T follicular helper cell (primary cell): ENCODE measurements at places on chromosomes 5 and 9.

DNA sequence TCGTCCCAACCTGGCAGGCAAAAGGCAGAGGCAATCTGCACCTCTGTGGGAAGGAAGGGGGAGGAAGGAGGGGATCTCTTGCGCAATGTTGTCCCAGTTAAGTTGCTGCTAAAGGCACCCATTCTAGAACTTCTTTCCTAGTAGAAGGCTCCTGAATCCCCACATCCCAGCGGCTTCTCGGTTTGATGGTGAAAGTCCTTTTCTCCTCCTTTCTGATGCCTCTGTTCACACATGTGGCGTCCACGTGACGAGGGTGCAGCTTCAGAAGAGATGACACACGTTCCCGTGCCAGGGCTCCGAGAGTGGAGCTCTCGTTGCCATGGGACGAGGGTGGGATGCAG, 96.9 kb upstream of the FCN2 start:
- no peak for DNase-seq

GRCh38 chr9:135508211-135508820, 7.8 kb downstream of the MRPS2 start:
- DNase-seq, result no peak

- DNase-seq, result no peak
Observed at GRCh38 chr5:117863586-117864296, 1124.6 kb downstream of the DTWD2 start.

DNA sequence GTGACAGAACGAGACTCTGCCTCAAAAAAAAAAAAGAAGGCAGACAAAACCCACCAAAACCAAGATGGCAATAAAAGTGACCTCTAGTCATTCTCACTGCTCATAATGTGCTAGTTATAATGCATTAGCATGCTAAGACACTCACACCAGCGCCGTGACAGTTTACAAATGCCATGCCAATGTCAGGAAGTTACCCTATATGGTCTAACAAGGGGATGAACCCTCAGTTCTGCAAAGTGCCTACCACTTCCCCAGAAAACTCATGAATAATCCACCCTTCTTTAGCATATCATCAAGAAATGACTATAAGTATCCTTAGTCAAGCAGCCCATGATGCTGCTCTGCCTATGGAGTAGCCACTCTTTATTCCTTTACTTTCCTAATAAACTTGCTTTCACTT, 4.7 kb upstream of the BICD2 start:
- no peak for DNase-seq

GRCh38 chr9:114367772-114368569, 19.8 kb downstream of the AKNA start:
- no peak for DNase-seq

DNA sequence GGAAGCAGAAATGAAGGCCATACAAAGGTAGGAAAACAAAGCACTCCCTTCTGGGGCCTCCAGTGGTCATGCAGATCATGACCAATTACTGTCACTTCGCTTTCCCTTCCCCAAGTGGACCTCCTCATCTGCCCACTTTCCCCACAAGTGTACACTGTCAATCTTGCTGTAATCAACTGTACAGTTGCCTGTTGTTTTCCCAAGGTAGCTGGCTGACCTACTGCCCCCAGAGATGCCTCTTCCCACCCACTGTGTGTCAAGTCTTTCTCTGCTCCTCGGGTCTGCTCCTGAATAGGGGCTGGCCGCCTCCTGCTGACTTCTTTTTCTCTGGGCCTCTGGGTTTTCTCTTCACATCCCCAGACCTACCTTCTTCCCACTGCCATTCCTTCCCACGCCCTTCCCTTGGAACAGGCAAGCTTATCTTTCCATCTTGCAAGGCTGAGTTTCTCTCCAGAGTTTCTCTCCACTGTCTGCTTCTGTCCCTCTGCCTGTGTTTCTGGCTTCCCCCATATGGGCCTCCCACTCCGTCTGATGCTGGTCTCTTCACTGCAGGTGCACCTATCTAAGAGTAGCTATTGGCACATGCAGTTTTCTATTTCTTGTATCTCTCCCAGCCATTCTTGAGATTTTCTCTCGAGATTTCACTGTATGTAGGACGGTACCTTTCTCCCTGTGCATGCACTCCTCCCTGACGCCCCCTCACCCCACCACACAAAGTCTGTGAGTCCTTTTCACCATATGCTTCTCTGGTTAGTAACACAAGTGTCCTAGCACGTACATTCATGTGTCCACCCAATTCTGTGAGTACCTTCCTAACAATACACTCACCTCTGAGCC, 2.4 kb downstream of the ELL2 start:
- no peak for DNase-seq
